ENCODE measurements at places on chromosomes 1 and 21.

GRCh38 chr1:206538086-206538770 lies 30.9 kb downstream of the RASSF5 start:
- no peak for DNase-seq

GRCh38 chr1:228309326-228310067 lies 97.1 kb downstream of the TRIM11 start:
- DNase-seq: no peak

DNA sequence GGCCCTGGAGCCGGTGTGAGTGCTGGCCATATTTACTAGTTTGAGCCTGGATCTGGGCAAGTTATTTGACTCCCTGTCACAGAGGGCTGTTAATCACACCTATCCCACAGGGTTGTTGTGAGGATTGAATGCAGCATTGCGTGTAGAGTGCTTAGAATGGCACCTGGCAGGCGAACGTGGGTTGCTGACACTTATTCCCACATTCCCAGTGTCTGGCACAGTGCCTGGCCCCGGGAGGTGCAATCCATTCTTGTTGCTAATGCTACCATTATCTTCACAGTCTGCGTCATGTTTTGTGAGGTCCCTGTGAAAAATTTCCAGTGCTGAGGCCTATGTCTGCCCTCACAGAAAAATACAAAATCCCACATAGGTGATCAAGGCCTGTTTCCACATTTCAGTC lies 66.1 kb downstream of the CD2 start:
- no peak for DNase-seq

- no peak for DNase-seq
Observed at GRCh38 chr1:184610876-184611595, 143.6 kb downstream of the EDEM3 start.

DNA sequence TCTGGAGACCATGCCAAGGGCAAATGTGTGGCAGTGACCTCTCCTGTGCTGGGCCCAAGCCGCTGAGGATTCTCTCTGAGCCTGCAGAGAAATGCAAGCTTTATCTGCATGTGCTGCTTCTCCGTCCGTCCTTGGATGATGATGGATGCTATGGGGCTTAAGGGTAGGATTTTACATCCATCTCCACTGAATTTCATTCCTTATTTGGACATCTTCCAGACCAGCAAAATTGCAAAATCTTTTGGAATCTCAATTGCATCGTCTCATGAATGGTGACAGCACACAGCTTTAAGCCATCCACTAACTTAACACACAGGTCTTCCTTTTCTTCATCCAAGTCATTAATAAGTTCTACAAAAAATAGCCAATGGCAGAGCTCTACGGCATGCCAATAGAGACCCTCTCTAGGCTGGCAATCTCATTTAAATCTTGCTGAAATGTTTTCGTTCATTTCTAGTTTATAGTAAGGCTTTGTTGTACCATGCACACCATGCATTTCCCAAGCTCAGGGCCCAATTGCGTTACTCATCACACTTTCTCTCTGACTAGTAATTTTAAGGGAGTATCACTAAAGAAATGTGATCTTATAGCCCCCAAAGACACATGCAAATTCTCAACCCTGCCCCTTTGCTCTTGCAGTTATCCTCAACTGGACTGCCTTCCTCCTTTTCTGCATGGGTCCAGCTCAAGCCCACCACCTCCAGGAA lies 11.1 kb downstream of the BATF3 start:
- no peak for DNase-seq

DNA sequence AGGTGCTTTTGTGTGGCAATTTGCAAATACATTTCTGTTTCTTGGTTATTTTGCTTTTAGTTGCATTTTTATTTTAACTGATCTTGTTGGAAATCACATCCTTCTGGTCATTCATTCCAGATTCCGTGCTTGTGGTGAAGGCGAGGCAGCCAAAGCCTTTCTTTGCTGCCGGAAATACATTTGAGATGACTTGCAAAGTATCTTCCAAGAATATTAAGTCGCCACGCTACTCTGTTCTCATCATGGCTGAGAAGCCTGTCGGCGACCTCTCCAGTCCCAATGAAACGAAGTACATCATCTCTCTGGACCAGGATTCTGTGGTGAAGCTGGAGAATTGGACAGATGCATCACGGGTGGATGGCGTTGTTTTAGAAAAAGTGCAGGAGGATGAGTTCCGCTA lies 34.8 kb upstream of the CD101 start:
- no peak for DNase-seq

DNA sequence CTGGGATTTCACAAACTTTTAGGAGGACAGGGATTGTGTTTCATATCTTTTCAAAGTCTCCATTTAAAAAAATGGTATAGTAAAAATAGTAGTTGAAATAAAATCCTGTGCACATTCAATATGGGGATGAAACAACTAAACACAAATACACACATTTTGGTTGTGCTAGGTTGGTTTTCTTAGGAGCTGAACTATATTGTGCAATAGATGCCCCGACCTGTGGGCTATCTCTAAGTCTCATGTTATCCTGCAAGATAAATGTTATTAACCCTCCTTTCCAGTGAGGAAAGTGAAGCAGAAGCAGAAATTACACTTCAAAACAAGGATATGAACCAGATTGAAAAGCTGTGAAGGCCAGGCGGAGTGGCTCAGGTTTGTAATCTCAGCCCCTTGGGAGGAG lies 1.3 kb upstream of the PLD5 start:
- no peak for DNase-seq

DNA sequence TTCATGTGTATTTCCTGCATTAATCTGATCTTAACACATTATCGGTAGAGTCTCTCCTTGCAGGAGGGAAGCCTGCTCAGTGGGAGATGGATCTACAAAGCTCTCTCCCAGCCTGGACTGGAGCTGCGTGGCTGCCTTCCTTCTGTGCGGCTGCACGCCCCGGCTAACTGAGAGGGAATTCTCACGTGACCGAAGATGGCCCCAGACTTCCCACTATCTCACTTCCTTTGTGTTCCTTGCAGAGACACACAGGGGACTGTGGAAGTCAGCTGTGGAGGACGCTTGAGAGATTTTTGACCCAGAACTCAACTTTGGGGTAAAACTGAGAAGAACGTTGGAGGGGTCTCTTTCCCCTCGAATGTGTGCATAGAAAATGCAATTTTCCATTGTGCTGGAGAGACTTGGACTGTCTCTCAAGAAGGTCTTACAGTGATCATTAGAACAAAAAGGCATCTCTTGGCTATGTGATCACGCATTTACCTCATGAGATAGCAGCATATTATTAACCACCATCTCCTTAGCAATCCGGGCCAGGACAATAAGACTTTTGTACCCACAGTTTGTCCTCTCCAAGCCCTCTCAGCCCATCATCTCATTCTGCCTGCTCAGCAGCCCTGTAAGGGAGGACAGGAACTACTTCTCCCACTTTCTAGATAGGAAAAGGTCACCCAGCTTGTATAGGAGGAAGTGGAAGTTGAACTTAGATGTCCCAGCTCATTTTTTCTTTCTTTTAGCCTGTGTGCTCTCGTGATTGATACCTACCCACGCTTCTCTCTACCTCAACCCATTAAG lies 49.3 kb upstream of the TARBP1 start:
- no peak for DNase-seq

All from T47D (cell line).